Chondrocyte (in vitro differentiated cells): ENCODE measurements at places on chromosomes 12 and 14. TPM values are rescaled to one million over a fixed set of nuclear protein-coding genes. Genes with fewer than 3 reads are reported as not detected.

- no peak overlapping the region for H3K4me3 ChIP-seq
- H3K27me3 ChIP-seq: no peaks in the 10 kb centered on the region
- no peak for DNase-seq
- no peaks in the 10 kb centered on the region for H3K36me3 ChIP-seq
- peaks cover 36% of the 10 kb centered on the region for H3K4me1 ChIP-seq
- H3K27ac ChIP-seq: no peak overlapping the region
These were observed 30.9 kb upstream of the PLEKHG3 start for GRCh38 chr14:64673316-64673715.

DNA sequence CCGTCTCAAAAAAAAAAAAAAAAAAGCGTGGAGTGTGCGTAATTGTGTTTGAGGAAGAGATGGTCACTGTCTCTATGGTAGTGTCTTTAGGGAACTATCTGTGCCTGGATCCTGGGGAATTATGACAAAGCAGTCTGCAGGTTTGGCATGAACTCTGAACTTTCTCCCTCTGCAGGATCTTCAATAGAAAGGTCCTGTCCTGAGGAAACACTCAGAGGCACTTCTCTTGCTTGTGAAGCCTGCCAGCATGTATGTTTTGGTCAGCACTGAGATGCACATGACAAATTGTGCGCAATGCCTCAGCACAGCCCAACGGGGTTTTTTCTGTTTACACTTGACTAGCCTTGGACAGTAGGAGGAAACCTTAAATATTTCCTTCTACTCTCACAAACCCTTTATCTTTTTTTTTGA lies 46.6 kb downstream of the ATF7 start:
- H3K4me1 ChIP-seq: peaks cover 13% of the 10 kb centered on the region
- no peak overlapping the region for H3K4me3 ChIP-seq
- H3K36me3 ChIP-seq: peaks cover 8% of the 10 kb centered on the region
- DNase-seq: no peak
- H3K27me3 ChIP-seq: no peaks in the 10 kb centered on the region
- H3K27ac ChIP-seq: no peak overlapping the region

- peaks cover 8% of the 10 kb centered on the region for H3K27me3 ChIP-seq
- H3K4me3 ChIP-seq: no peak overlapping the region
- no peak overlapping the region for H3K27ac ChIP-seq
- no peak for DNase-seq
These were observed 1117.6 kb upstream of the TMEM132C start for GRCh38 chr12:127149226-127149964.

GRCh38 chr12:83092606-83093005 lies 405.9 kb downstream of the TMTC2 start:
- DNase-seq: no peak
- H3K4me1 ChIP-seq: no peaks in the 10 kb centered on the region
- H3K27ac ChIP-seq: no peak overlapping the region
- no peak overlapping the region for H3K4me3 ChIP-seq
- no peaks in the 10 kb centered on the region for H3K27me3 ChIP-seq

DNA sequence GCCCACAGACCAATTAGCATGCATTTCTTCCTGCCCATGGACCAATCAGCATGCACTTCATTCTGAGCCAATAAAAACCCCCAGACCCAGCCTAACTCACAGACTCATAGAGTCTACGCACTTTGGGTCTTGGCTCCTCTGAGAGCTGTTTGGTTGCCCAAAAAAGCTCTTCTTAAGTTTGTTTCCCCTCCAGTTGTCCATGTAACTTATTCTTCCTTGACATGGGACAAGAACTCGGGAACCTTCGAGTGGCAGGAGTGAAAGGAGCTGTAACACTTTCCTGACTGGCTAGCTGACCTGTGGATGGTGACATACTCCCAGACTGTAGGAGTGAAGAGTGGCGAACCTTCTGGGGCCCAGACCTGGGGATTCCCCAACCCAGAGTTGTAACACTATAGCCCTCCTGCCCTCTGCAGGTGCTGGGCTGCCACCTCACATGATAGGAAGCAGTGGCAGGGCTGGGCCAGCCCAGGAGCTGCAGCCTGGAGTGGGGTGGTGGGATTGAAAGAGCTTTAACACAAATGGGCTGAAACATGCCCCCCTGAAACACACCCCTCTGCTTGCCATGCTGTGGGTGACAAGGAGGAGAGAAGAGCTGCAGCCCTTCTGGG lies 4.4 kb upstream of the BTBD7 start:
- H3K4me1 ChIP-seq: peaks cover 9% of the 10 kb centered on the region
- H3K27ac ChIP-seq: no peak overlapping the region
- no peak for DNase-seq
- no peak overlapping the region for H3K4me3 ChIP-seq
- H3K36me3 ChIP-seq: no peaks in the 10 kb centered on the region

GRCh38 chr12:101045486-101046464 lies 164.3 kb downstream of the SLC5A8 start:
- no peak for DNase-seq
- peaks cover 20% of the 10 kb centered on the region for H3K4me1 ChIP-seq
- H3K4me3 ChIP-seq: no peak overlapping the region
- no peaks in the 10 kb centered on the region for H3K27me3 ChIP-seq
- no peak overlapping the region for H3K27ac ChIP-seq

GRCh38 chr12:14066021-14066420 lies 84.6 kb upstream of the GRIN2B start:
- H3K36me3 ChIP-seq: no peaks in the 10 kb centered on the region
- no peaks in the 10 kb centered on the region for H3K4me1 ChIP-seq
- H3K4me3 ChIP-seq: no peak overlapping the region

DNA sequence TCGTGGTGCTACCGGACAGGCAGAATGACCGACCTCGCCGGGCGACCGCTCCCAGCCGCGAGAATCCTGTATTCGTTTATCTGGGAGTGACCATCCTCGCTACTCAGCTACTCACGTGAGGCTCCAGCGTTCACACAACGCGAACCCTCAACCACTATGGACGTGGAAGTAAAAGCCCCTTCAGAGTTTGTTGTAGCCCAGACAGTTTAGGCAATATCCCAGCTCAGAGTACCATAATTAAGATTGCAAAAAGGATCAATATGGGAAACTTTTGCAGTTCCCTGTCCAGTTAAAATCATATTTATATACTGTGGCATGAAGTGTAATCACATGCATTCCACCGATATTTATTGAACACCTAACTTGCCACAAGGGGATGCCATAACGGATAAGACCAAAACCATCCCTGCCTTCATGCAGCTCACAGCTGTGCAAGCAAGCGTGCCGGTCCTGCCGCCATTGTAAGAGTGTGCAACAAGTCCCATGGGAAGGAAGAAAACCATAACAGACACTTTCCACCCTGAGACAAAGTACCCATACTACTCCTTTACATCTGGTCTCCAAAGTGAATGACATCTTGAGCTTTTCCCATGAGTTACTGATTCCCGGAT lies 938 bp upstream of the MAX start:
- H3K27me3 ChIP-seq: no peaks in the 10 kb centered on the region
- H3K36me3 ChIP-seq: peaks cover 3% of the 10 kb centered on the region
- peak overlapping the region; percentile 82 for H3K4me3 ChIP-seq
- H3K27ac ChIP-seq: peak overlapping the region; percentile 94
- H3K4me1 ChIP-seq: peaks cover 30% of the 10 kb centered on the region

DNA sequence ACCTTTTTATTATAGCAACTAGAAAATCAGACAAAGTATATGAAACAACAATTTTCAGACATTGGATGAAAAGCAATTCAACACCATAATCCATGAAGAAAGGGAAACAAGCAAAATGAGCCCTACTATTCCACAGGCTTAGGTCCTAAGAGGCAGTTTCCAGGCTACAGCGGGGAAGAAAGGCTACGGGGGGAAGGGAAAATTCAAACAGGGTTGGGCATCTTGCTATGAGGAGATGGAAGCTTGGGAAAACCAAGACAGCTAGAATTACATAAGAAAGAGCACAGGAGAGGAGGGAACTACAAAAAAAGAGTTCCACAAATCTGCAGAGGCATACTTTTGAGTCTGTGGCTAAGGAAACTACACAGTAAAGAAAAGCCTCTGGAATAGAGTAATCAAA lies 356.0 kb upstream of the CLEC14A start:
- DNase-seq: no peak
- H3K4me1 ChIP-seq: no peaks in the 10 kb centered on the region
- no peak overlapping the region for H3K27ac ChIP-seq
- H3K4me3 ChIP-seq: no peak overlapping the region
- H3K27me3 ChIP-seq: no peaks in the 10 kb centered on the region

DNA sequence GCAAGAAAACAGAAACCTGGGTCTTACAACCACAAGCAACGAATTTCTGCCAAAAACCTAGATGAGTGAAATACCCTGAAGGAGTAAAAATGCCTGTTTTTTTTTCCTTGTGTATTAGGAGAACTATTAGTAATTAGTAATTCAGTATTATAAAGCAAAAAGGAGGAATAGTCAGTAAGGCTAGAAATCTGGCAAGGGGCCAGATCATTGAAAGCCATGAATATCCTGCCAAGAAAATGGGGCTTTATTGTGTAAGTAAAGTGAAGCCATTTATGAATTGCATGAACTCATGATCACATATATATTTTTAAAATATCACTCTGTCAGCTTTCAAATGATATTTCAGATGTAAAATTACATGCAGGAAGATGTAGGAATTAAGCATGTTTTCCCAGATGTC lies 57.9 kb downstream of the TXNDC16 start:
- no peak overlapping the region for H3K27ac ChIP-seq
- no peaks in the 10 kb centered on the region for H3K4me1 ChIP-seq
- H3K27me3 ChIP-seq: no peaks in the 10 kb centered on the region
- H3K4me3 ChIP-seq: no peak overlapping the region
- no peak for DNase-seq

- H3K36me3 ChIP-seq: no peaks in the 10 kb centered on the region
- H3K4me1 ChIP-seq: peaks cover 36% of the 10 kb centered on the region
- no peak overlapping the region for H3K27ac ChIP-seq
- no peaks in the 10 kb centered on the region for H3K27me3 ChIP-seq
These were observed 64.5 kb downstream of the SPTB start for GRCh38 chr14:64815257-64815656.

DNA sequence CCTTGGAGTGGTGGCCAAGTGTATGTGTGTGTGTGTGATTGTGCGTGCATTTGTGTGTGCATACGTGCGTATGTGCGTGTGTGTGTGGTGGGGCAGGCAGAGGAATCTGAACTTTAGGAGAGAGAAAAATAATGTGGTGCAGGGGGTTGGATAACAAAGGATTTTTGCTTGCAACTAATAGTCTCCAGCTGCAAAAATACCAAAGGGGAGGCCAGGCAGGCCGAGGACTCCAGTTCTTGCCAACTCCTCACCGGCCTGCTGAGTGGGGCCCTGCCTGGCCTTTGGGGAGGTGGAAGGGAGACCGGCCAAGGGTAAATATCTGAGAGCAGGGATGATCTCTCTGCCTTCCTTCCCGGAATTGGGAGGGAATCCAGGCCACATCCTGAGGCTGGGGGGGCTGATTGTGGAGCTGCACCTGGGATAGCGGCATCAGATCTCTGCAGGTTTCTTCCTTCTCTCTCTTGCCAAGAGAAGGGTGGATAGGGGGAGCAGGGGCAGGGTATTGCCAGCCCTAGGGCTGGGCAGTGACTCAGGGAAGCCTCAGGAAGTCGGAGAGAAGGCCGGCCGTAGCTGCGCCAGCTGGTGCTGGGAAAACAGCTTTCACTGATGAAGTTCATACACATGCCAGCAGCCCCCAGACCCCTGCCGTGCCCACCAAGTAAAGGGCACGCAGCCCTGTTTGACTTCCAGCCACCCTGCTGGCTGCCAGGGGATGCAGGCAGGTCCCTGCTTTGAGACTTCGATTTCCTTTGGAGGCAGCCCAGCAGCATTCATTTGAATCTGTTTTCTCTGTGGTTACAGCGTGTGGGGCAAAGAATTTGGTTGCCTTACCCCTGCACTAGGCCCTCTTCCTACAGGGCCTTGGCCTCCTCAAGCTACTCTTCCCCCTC lies 4.6 kb upstream of the LRP1-AS start:
- H3K27me3 ChIP-seq: no peaks in the 10 kb centered on the region
- peaks cover 35% of the 10 kb centered on the region for H3K36me3 ChIP-seq
- H3K4me1 ChIP-seq: peaks cover 67% of the 10 kb centered on the region
- peak overlapping the region; percentile 95 for H3K27ac ChIP-seq
- DNase-seq: no peak

GRCh38 chr14:42113358-42114069 lies 506.8 kb downstream of the LRFN5 start:
- no peaks in the 10 kb centered on the region for H3K4me1 ChIP-seq
- H3K27ac ChIP-seq: no peak overlapping the region
- H3K27me3 ChIP-seq: peaks cover 6% of the 10 kb centered on the region
- H3K36me3 ChIP-seq: peaks cover 2% of the 10 kb centered on the region
- H3K4me3 ChIP-seq: no peak overlapping the region

- peaks cover 20% of the 10 kb centered on the region for H3K4me1 ChIP-seq
- no peak overlapping the region for H3K4me3 ChIP-seq
- H3K36me3 ChIP-seq: no peaks in the 10 kb centered on the region
- H3K27ac ChIP-seq: no peak overlapping the region
- DNase-seq: no peak
- H3K27me3 ChIP-seq: no peaks in the 10 kb centered on the region
These were observed 183.4 kb upstream of the RTL1 start for GRCh38 chr14:101086926-101087325.

GRCh38 chr14:23579739-23580138 lies 1.1 kb upstream of the JPH4 start:
- H3K36me3 ChIP-seq: no peaks in the 10 kb centered on the region
- DNase-seq: no peak
- no peak overlapping the region for H3K27ac ChIP-seq
- H3K27me3 ChIP-seq: peaks cover 52% of the 10 kb centered on the region
- no peak overlapping the region for H3K4me3 ChIP-seq
- H3K4me1 ChIP-seq: peaks cover 14% of the 10 kb centered on the region

DNA sequence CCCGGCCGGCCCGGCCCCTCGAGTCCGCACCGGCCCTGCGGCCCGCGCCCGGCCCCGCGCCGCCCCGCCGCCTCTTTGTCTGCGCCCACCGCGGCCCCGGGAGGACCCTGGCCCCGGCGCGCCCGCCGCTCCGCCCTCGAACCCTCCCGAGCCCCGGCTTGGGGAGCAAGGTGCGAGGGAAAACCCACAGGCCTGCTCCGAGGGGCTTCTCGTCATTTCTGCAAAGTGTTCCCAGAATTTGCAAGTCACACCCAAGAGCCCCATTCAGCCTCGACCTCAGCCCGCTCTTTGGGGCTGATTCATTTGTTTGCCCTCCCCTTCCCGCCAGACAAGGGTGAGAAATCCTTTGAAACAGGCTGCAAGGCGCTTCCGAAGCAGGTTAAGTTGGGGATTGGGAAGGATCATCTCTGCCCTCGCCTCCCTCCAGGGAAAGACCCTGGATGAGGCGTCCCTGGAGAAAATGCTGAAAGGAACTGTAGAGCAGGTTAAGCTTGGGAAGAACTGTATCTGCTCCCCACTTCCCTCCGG lies 325 bp upstream of the CLIP1 start:
- H3K27me3 ChIP-seq: no peaks in the 10 kb centered on the region
- peak overlapping the region; percentile 94 for H3K27ac ChIP-seq
- DNase-seq: no peak
- H3K4me3 ChIP-seq: peak overlapping the region; percentile 82

DNA sequence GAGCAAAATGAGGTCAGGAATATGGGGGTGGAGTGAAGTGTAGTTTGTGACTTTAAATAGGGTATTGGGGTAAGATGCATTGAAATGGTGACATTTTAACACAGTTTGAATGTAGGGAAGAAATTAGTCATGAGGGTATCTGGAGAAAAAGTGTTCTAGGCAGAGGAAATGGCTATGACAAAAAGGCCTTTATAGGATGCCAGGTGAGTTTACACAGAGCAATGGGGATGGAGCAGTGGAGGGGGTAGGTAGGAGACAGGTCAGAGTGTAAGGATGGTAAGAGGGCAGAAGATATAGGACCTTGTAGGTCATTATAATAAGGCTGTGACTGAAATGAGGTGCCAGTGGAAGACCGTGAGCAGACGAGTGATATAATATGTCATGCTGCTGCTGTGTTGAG lies 30.4 kb downstream of the HEATR5A start:
- no peak overlapping the region for H3K4me3 ChIP-seq
- no peak for DNase-seq
- no peak overlapping the region for H3K27ac ChIP-seq
- peaks cover 15% of the 10 kb centered on the region for H3K4me1 ChIP-seq

The RERG gene
- 10.1 to 64.8 TPM (median 10.8 TPM) in 3 replicates for total RNA-seq

The PTHLH gene
- total RNA-seq: 1.1 to 1.8 TPM (median 1.3 TPM) in 3 replicates

The MYH6 gene
- total RNA-seq: not detected in 3 replicates

The C12orf50 gene
- 0.31 TPM in 1 of 3 replicates, not detected in the others for total RNA-seq

The CIT gene
- total RNA-seq: 7.3 to 10.6 TPM (median 9.9 TPM) in 3 replicates

The MAPKAPK5 gene
- 30.1 to 31.9 TPM (median 31.6 TPM) in 3 replicates for total RNA-seq
